ENCODE measurements at places on chromosomes 1 and 21. TPM values are rescaled to one million over a fixed set of nuclear protein-coding genes. Genes with fewer than 3 reads are reported as not detected.

ACTN2 gene
- total RNA-seq, result 5.0 TPM

SPATA1 gene
- 2.2 TPM for total RNA-seq

LIN28A gene
- total RNA-seq, result 1.4 TPM

TNFRSF9 gene
- total RNA-seq, result 0.35 TPM

VAV3 gene
- 2.4 TPM for total RNA-seq

TNFRSF1B gene
- total RNA-seq, result 50.4 TPM

FAM167B gene
- total RNA-seq, result 7.6 TPM

DNA sequence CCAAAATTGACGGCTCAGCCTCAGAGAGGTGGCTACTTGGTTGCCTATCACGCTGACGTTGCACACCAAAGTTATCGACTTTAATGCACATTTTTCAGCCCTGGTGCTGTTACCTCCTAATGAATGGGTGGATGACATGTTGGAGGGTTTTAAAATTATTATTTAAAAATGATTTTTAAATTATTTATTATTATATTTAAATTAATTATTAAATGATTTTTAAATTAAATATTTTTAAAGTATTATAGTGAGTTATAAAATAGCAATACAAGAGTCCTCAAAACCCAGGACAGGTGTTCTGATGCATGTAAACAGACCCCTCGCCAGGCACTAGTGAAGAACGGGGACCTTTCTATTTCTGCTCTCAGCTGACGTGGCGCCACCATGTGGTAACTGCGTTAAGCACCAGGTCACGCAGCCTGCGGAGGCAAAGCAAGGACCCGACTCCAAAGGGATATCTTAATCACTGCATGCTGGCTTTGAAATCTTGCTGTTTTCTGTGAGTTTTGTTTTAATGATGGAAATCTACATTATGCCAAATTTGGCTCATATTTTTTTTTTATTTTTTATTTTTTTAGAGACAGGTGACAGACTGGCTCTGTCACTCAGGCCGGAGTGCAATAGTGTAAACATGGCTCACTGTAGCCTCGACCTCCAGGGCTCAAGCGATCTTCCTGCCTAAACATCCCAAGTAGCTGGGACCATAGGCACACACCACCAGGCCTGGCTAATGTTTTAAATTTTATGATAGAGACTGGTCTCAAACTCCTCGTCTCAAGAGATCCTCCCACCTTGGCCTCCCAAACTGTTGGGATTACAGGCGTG is 22.6 kb downstream of the CASP9 start:
- peak; percentile 35 for DNase-seq

DNA sequence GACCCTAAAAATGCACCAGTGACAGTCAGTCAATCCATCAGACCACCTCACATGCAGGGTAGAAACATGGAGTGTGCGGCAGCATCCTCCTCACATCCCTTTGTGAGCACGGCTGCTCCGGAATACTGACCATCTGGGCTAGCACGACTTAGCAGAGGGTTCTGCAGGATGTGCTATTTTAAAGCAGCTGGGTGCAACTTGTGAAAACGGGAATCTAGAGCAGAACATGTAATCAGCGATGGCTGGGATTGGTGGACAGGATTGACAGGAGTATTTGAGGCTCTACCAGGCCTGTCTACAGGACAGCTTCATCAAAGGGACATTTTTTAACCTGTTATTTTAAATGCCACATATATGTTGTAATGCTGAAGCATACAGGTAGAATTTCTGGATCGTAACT is 16.8 kb upstream of the PLEKHM2 start:
- DNase-seq, result no peak

GRCh38 chr21:26892151-26892550 is 46.9 kb upstream of the ADAMTS1 start:
- no peak for DNase-seq

GRCh38 chr1:118291661-118292060 is 106.6 kb upstream of the SPAG17 start:
- DNase-seq, result no peak

DNA sequence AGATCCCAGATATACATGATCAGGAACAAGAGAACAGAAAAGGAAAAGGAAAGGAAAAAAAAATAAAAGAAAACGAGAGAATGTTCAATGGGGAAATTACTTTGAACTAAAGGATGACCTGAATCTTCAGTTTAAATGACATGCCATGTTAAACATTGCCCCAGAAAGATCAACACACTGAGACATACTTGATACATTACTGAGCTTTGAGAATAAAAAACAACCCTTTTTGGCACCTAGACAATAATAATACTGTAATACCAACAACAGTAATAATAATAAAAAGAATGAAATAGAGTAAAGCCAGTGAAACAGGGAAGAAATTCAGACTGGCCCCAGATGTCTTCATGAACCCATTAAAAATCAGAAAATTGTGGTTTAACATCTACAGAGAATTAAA is 44.8 kb downstream of the CLIC6 start:
- DNase-seq, result no peak

DNA sequence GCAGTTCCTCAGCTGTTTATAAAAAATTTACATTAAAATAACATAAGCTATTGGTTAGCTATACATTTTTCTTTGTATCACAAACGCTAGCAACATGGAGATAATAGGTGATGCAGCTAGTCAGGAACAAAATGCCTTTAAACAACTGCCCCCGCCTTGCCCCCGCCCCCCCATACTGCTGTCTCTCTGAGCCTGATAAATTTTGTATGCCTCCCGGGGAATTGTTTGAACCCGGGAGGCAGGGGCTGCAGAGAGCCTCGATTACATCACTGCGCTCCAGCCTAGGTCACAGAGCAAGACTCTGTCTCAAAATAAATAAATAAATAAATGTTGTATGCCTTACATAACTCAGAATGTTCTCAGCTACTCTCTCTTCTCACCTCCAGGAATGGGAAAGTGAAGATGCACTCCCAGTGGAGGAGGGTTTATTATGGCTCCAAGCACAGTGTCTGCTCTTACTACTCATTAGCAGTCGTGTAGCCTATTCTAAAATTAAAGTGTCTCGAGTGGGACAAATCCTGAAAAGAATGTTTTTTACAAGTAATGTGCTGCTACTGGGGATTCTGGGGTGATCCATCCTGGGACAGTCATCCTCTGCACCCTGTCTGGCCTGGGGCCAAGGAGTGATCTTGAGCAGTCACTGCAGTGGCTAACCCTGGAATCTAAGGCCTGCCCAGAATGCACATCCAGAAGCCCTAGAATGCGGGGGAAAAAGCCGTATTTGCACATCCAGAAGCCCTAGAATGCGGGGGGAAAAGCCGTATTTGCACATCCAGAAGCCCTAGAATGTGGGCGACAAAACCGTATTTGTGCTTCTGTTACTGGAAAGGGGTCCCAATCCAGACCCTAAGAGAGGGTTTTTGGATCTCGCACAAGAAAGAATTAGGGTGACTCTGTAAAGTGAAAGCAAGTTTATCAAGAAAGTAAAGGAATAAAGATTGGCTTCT is 39.4 kb upstream of the ZNF496 start:
- peak; percentile 65 for DNase-seq

- peak; percentile 32 for DNase-seq
These were observed 256.6 kb downstream of the ST6GALNAC3 start for GRCh38 chr1:76330991-76331603.

DNA sequence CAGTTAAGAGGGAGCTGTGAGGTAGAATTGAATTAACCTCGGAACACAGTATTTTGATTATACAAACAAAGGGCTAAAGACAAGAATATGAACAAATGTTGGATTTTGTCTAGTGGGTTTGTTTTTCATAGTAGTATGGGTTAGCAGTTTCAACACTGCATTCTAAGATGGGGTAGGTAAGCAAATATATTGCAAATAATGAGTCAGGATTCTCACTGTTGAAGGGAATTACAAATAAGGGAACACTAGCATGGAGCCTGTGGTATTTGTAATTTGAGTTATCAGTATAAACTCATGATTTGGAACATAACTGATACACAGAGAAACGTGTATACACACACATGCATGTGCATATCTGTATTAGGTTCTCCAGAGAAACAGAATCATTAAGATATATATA is 44.5 kb downstream of the CD55 start:
- no peak for DNase-seq

DNA sequence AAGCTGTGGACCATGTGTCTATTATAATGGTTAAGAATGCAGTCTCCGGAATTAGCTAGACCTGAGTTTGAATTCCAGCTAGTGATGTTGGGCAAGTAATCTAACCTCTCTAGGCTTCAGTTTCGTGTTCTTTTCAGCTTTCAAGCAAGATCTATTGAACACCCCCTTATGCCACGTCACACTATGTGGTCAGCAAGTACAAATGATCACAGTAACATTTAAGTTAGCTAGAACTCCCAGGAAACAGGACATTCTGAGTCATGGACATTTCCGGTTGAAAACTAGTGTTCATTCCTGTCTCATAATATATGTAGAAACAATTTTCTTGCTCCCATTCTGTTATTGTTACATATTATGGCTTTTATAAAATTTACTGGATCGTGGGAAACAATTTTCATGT is 34.0 kb upstream of the NHLH2 start:
- no peak for DNase-seq

- no peak for DNase-seq
These were observed 4.5 kb downstream of the STIL start for GRCh38 chr1:47309427-47309826.

GRCh38 chr1:80384083-80384830 is 1377.7 kb upstream of the ADGRL4 start:
- DNase-seq, result no peak

GRCh38 chr21:26067836-26068594 is 102.6 kb downstream of the APP start:
- DNase-seq, result no peak

GRCh38 chr1:6859415-6860343 is 74.4 kb downstream of the CAMTA1 start:
- DNase-seq, result no peak

Measured in mucosa of gallbladder (tissue), 1 donor.